Muscle of leg (tissue), 16 donors: ENCODE measurements at places on chromosomes 16 and 17. TPM values are rescaled to one million over a fixed set of nuclear protein-coding genes. Genes with fewer than 3 reads are reported as not detected.

DNA sequence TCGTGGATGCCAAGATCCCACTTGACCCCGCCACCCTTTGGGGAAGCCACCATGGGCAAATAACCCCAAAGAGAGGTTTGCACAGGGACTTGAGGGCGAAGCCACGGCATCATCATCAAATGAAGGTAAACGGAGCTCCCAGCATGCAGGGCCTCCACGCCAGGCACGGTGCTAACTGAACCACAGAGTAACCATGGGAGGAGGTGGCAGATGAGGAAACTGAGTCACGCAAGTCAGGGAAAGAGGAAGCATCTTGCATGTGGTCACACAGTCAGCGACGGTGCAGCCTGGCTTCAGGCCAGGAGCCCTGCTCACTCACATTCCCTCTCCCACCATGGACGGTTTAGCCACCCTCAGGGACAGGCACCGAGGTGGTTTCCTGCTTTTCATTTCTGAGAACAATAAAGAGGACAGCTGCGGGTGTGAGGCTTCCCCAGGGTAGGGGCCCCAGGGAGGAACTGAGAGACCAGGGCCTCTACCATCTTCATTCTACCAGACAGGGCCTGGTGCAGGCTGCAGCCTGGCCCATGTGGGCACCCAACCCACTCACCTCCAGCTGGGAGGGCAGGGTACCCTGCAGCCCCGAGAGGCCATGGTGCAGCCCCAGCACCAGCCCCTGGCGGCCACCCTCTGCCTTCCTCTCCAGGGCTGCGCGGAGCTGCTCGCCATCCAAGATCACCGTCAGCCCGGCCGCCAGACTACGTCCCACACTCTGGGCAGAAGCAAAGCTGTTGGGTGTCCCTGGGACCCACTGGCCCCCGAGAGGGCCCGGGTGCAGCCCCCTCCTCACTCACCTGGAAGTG is 78.3 kb downstream of the RMI2 start:
- H3K4me3 ChIP-seq = no peak overlapping the region
- no peaks in the 10 kb centered on the region for H3K36me3 ChIP-seq
- DNase-seq = no peak
- no peaks in the 10 kb centered on the region for H3K27me3 ChIP-seq
- H3K4me1 ChIP-seq = no peaks in the 10 kb centered on the region
- H3K27ac ChIP-seq = no peak overlapping the region

GRCh38 chr17:81396278-81396721 is 1.0 kb downstream of the BAHCC1 start:
- no peaks in the 10 kb centered on the region for H3K27me3 ChIP-seq
- H3K4me3 ChIP-seq = peak overlapping the region; percentile 82

GRCh38 chr17:28841901-28842281 is 699 bp downstream of the FAM222B start:
- H3K27ac ChIP-seq = peak overlapping the region; percentile 43
- H3K36me3 ChIP-seq = no peaks in the 10 kb centered on the region
- DNase-seq = no peak
- peaks cover 10% of the 10 kb centered on the region for H3K4me1 ChIP-seq
- H3K4me3 ChIP-seq = peak overlapping the region; percentile 76
- H3K27me3 ChIP-seq = no peaks in the 10 kb centered on the region

DNA sequence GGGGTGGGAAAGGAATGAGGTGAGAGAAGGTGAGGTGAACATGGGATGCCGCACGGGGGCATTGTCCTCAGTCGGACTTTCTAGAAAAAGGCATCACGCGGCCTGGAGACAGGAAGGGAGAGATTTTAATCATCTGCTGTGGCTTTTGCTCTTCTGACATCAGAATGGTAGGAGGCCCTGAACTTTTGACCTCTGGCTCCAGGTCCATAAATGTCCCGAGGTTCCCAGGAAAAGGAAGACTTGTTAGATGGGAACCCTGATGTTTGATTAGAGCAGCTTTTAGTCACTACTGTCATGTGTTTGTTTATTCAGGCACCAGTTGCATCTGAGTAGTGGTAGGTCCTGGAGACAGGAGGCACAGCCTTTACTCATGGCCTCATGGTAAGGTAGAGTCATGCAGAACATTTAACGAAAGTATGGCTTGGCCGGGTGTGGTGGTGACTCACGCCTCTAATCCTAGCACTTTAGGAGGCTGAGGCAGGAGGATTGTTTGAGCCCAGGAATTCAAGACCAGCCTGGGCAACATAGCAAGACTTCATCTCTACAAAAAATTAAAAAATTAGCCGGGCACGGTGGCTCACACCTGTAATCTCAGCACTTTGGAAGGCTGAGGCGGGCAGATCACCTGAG is 203.1 kb downstream of the MSI2 start:
- H3K4me3 ChIP-seq = no peak overlapping the region
- peaks cover 2% of the 10 kb centered on the region for H3K27me3 ChIP-seq
- peaks cover 6% of the 10 kb centered on the region for H3K4me1 ChIP-seq
- no peak for DNase-seq

- H3K27me3 ChIP-seq = peaks cover 16% of the 10 kb centered on the region
- H3K27ac ChIP-seq = no peak overlapping the region
- H3K4me3 ChIP-seq = no peak overlapping the region
- H3K36me3 ChIP-seq = peaks cover 31% of the 10 kb centered on the region
- H3K4me1 ChIP-seq = peaks cover 78% of the 10 kb centered on the region
Observed at GRCh38 chr17:78355045-78355641, 4.7 kb downstream of the SOCS3 start.

DNA sequence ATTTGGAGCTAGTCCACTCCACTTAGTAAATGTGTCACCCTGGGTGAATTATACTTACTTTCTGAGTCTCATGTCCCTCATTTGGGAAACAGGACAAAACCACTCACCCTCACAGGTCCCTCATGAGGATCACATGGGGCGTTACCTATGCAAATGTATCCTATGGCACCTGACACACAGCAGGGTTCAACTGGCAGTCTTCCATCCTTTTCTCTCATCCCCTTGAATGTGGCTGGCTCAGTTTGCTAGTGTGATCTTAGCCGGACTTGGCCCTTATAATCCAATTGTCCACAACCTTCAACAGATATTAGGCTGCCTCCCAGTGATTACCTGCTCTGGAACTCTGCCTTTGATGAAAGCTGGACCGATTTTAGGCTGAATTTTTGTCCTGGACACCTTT is 308.8 kb downstream of the MAP2K6 start:
- H3K27ac ChIP-seq = no peak overlapping the region
- DNase-seq = no peak
- no peaks in the 10 kb centered on the region for H3K36me3 ChIP-seq
- H3K27me3 ChIP-seq = no peaks in the 10 kb centered on the region
- no peak overlapping the region for H3K4me3 ChIP-seq

DNA sequence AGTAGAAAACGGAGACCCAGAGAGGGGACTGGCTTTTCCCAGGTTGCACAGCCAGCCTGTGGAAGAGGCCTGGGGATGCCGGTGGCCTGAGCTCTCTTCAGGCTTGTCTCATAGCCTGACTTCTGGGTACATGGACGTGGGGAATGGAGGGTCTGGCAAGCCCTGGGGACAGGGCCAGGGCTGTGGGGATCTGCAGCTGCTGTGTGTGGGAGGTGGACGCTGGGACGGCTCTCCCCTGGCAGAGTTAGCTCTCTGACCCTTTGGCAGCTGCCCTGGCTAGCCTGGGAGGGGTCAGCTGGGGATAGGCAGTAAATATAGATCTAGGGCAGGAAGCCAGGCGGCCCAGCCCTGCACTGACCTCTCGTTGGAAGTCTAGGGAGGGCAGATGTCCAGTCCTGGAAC is 20.5 kb downstream of the SLC4A1 start:
- H3K4me1 ChIP-seq = peaks cover 20% of the 10 kb centered on the region
- H3K36me3 ChIP-seq = no peaks in the 10 kb centered on the region
- no peak overlapping the region for H3K4me3 ChIP-seq
- peak; percentile 71 for DNase-seq

DNA sequence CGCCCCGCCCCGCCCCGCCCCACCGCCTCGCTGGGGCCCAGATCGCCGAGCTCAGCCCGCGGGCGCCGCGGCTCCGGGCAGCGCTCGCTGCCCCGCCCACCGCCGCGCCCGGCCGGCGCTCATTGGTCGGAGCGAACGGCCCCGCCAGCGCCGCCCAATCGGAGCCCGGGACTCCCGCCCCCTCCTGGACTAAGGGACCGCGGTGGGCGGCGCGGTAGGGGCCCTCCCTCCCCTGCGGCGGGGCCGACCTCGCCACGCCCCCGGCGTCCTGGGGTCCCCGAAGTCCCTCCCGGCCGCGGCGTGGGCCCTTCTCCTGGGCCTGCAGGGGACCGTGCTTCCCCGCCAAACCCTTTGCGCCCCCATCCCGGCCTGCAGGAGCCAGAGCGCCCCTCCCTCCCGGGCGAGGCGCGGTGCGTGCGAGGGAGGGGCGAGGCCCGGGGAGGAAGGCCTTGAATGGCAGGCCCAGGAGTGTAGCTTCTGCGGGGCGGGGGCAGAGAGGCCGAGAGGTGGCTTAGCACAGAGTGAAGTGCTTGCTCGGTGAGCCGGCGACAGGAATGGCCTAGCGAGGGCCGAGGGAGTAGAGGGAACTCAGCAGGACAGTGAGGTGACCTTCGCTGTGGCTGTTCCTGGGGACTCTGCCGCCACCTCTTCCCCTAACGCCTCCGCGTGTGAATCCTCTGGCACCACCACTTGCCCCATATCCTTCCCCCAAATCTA is at the start of gene CAMKK1:
Gene CAMKK1, minus strand, starts transcription at position 51 of the 717 bp plus-strand sequence. CDS start 7,366 bp downstream, outside the sequence.
- H3K27ac ChIP-seq = peak within 1 kb of the TSS; percentile 74
- peak; percentile 96 for DNase-seq
- no peaks in the 10 kb centered on the region for H3K27me3 ChIP-seq
- H3K4me1 ChIP-seq = peaks cover 77% of the 10 kb centered on the region
- H3K36me3 ChIP-seq = no peaks in the 10 kb centered on the region

- no peaks in the 10 kb centered on the region for H3K36me3 ChIP-seq
- DNase-seq = peak; percentile 60
- H3K27me3 ChIP-seq = no peaks in the 10 kb centered on the region
- H3K27ac ChIP-seq = peak overlapping the region; percentile 35
Observed at GRCh38 chr17:10251212-10251948, 53.0 kb upstream of the GAS7 start.

CLUH gene
- 17.5 TPM for total RNA-seq

CNGB1 gene
- 0.04 TPM for total RNA-seq

STH gene
- total RNA-seq = not detected

KRT33B gene
- 0.09 TPM for total RNA-seq
